ENCODE measurements at places on chromosomes 12 and 14. TPM values are rescaled to one million over a fixed set of nuclear protein-coding genes. Genes with fewer than 3 reads are reported as not detected.
A peak's percentile ranks its signal among the peaks of the same experiment; 100 is the strongest.

- DNase-seq = no peak
Observed at GRCh38 chr12:47131011-47131410, 51.3 kb upstream of the AMIGO2 start.

DNA sequence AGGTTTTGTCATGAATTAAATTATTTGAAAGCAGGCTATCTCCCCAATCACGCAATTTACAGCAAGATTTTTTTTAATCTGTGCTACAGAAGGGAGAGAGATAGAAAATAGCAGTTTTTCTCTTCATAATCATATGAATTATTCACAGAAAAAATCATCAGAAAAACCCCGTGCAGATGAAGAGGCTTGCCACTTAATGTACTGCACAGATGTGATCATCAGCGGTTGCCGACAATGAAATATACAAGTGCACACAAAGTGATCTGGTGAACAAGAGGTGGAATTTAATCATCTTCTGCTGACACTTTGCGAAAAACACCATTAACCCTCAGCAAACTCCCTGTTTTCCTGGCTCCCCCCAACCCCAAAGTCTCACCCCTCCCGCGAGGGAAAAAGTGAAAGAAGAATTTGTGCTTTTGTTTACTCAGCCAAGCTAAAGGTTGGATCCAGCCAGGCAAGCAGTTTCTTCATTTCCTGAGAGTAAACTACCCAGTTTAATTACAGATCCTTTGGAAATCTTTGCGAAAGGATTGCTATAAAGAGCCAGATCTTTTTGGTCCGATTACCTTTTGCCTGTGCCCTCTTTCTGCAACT is 3.1 kb upstream of the LMO3 start:
- DNase-seq = no peak

GRCh38 chr14:55577229-55577628 is 2.8 kb upstream of the KTN1 start:
- no peak for DNase-seq

Gene PPM1H
- 3.1 TPM for total RNA-seq

- no peak for DNase-seq
Observed at GRCh38 chr14:62213516-62213915, 451.3 kb downstream of the SNAPC1 start.

DNA sequence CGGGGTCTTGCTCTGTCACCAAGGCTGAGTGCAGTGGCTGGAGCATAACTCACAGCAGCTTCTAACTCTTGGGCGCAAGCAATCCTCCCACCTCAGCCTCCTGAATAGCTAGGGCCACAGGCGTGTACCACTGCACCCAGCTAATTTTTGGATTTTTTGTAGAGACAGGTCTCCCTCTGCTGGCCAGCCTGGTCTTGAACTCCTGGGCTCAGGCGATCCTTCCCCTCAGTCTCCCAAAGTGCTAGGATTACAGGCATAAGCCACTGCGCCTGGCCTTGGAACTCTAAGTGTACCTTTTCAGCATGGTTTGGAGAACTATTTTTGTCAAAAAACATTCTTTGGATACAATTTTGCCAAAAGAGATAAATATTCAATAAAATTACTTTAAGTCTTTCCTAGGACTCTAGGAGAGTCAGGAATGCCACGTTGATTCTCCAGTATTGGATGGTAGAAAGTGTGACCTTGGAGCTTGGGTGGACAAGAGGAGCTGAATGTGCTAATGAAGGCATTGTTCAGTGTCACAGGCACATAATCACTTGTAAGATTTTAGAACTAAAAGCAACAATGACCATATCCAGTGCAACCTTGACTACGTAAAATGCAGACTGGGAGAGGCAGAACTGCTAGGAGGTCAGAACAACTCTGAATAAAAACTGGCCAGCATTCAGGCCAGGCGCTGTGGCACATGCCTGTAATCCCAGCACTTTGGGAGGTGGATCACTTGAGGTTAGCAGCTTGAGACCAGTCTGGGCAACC is 2.8 kb downstream of the SRSF9 start:
- no peak for DNase-seq

Gene PLXNC1
- total RNA-seq = 3.0 TPM

DNA sequence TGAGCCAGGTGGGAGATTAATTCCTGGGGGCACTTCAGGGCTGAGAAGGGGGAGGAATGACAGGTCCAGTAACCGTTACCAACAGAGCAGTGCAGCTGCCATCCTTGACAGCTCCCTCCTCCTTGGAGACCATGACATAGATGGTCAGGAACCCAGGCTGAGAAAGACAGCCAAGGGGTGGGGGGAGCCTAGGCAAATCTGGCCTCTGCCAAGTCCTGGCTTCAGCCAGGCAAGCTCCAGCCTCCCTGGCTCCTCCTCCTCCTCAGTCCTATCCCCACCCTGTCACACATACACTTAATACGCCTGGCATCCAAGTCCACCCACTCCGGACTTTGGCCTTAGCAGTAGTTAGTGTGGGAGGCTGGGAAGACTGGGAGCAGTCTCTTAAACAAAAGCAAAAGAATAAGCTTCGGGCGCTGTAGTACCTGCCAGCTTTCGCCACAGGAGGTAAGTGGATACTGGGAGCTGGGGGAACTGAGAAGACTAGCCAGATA is at the start of gene RDH5:
Gene RDH5 (plus strand): TSS at position 323 of the 494 bp plus-strand sequence. CDS start 792 bp downstream, outside the sequence.
- DNase-seq = peak; percentile 90

Gene DDX54
- 35.1 TPM for total RNA-seq

Gene FOXG1
- not detected for total RNA-seq

Gene ABHD4
- total RNA-seq = 25.4 TPM

Gene CCDC197
- not detected for total RNA-seq

- no peak for DNase-seq
Observed at GRCh38 chr12:101221301-101221700, 11.3 kb upstream of the SLC5A8 start.

Gene SUSD6
- 24.7 TPM for total RNA-seq

Gene BEST3
- 1.4 TPM for total RNA-seq

Gene WNT1
- total RNA-seq = not detected

- DNase-seq = no peak
Observed at GRCh38 chr12:118446247-118446646, 69.9 kb downstream of the SUDS3 start.

GRCh38 chr12:94710933-94711332 is 60.6 kb upstream of the TMCC3 start:
- DNase-seq = no peak

Gene IQSEC3
- total RNA-seq = 0.67 TPM

DNA sequence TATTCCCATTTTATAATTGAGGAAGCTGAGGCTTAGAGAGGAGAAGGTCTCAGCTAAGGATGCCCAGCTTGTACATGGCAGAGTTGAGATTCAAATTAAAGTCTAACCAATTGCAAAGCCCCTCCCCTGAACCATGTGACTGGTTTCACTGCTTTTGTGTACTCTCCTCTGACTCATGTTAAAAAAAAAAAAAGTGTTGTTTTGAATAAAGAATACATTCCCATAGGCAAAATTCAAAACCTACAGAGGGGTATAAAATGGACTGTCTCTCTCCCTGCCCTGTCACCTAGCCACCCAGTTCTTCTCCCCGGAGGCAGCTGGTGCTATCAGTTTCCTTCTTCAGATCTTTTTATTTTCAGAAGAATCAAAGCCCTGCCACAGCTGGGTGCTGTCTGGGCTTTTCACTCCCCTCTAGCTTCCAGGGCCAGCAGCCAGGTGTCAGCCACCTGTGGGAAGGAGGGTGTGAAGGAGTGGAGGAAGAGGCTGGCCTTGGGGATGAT is 5.4 kb downstream of the PSMD9 start:
- no peak for DNase-seq

GRCh38 chr14:61188978-61189808 is 91.9 kb downstream of the TMEM30B start:
- DNase-seq = peak; percentile 62

DNA sequence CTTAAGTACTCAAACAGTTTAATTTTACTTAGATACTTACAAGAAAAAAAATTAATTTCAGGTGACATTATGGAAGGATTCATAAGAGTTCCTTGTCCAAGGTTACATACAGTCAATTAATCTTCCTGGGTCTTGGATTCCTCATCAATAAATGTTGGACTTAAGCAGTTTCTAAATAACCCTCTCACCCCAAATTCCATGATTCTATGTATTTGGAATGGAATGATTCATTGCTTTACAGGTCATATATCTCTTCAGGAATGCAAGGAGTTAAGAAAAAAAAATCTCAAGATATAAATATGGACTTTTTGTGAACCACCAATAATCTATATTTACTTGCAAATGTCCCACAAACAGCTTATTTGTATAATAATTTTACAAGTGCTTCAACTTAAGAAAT is 84.2 kb upstream of the BMP4 start:
- no peak for DNase-seq

DNA sequence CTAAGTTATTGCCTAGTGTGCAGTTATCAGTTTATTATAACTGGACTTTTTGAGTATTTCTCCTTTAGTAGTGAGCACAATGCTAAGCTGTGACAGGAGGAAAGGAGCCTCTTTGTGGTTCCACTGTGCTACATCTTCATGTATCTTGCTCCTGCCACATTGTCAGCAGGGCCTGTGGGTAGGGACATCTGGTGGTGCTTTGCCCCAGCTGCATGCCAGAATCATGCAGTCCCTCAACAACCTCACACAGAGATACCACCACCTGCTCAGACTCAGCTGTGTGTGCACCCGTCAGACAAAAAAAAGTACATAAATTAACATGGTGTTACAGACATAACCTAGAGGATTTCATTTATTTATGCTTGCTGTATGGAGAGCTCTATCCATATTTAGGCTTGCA is 51.1 kb downstream of the MIS18BP1 start:
- no peak for DNase-seq

Gene PLD4
- not detected for total RNA-seq

Gene MFAP5
- 22.1 TPM for total RNA-seq

Gene HCAR2
- total RNA-seq = 0.79 TPM

Gene HEATR5A
- 29.0 TPM for total RNA-seq

- DNase-seq = no peak
Observed at GRCh38 chr12:27549236-27549800, 25.3 kb downstream of the PPFIBP1 start.

Gene KLHDC1
- total RNA-seq = 9.4 TPM

Gene LRTM2
- total RNA-seq = not detected

Gene EIF2B1
- 65.9 TPM for total RNA-seq

DNA sequence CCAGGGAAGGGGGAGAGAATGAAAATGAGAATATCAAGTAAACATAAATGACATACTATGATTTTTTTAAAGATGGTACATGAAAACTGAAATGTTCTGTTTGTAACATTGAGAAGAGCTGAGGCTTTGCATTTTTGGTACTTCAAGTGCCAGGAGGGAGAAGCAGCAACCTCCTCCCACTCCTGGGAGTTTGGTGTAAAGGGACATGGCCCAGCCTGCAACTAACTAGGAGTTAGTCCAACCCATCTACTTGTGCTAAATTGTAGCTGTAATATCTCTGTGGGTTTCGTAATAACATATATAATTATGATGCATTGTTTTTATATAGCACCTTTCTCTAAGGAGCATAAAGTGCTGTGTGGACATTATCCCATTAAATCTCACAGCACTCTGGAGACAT is 517.5 kb downstream of the NELL2 start:
- DNase-seq = no peak

- no peak for DNase-seq
Observed at GRCh38 chr12:88108021-88108420, 33.9 kb downstream of the CEP290 start.

Gene SYT1
- not detected for total RNA-seq

Gene A2M
- total RNA-seq = 683 TPM

Gene FAIM2
- 9.8 TPM for total RNA-seq

Measured in right atrium auricular region (tissue), 2 donors.